ENCODE measurements at places on chromosomes 12 and 14.

DNA sequence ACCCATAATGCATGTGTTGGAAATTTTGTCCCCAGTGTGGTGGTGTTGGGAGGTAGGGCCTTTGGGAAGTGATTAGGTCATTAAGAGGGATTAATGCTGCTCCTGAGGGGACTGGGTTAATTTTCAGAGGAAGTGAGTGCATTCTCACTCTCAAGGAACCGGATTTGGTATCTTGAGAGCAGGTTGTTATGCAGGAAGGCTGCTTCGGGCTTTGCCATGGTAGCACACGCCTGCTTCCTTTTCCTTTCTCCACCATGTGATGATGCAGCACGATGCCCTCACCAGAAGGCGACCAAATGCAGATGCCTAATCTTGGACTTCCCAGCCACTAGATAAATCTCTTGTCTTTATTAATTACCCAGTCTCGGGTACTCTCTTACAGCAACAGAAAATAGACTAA, 257.1 kb downstream of the SSPN start:
- no peak for DNase-seq

DNA sequence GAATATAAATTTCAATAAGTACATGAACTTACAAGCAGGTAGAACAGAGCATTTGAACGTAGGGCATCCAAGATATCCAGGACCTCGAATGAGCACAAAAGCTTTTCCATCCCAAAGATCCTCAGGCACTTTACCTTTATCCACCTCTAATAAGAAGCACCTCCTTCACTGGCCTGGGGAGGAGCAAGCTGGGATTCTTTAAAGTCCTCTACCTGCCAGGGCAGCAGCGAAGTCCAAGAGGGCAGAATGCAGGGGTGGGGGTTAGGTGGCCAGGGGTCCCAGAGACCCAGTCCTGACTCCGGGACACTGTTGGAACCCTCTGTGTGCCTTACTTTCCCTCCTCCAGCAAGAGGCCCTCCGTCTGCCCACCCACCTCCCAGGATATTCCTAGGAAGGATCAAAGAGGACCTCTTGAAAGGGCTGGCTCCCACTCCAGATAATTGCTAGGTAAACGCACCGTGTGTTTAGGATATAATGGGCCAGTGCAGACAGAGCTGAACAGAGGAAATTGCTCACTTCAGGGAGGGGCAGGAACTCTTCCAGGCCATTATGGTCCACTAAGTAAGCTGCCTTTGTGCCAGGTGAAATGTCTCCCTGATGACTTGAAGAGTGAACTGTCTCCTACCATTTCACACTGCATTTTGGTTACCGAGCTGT, 68.1 kb downstream of the TTC9 start:
- DNase-seq, result no peak

- peak; percentile 26 for DNase-seq
These were observed 880 bp upstream of the FLRT2 start for GRCh38 chr14:85528897-85529631.

DNA sequence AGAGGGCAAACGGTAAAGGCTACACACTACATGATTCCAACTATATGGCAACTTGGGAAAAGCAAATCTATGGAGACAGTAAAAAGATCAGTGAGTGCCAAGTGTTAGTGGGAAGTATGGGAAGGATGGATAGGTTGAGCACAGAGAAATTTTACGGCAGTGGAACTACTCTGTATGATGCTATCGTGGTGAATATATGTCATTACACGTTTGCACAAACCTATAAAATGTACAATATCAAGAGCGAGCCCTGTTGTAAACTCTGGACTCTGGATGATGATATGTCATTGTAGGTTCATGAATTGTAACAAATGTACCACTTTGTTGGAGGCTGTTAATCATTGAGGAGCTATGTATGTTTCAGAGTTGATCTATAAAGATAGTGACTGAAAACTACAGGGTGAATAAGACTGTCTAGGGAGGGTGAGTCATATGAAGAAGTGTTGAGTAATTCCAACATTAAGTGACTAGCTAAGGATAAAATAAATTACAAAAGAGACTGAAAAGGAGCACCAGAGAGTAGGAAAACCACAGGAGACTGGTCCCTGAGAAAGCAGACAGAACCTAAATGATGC, 349.2 kb upstream of the LMO3 start:
- no peak for DNase-seq

GRCh38 chr14:55107766-55108554, 21.1 kb upstream of the LGALS3 start:
- DNase-seq, result peak; percentile 54

GRCh38 chr12:3020850-3021435, 56.2 kb upstream of the TSPAN9 start:
- DNase-seq, result no peak

DNA sequence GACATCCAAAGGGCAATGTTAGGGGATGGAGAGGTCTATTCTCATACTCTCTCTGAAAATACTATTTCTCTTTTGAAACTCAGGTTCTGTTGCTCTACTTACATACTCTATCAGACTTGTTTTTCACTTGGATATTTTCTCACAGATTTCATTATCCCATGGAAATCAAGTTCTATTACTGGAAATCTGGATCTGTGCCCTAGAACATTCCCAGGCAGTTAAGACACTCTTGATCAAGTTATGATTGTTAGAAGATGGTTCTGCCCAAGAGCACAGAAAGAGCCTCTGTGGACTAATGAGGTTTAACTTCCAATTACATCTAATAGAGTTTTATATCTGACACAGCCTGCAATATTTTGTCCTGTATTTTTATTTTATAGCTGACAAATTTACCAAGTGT, 591.0 kb upstream of the ATP2B1 start:
- no peak for DNase-seq

DNA sequence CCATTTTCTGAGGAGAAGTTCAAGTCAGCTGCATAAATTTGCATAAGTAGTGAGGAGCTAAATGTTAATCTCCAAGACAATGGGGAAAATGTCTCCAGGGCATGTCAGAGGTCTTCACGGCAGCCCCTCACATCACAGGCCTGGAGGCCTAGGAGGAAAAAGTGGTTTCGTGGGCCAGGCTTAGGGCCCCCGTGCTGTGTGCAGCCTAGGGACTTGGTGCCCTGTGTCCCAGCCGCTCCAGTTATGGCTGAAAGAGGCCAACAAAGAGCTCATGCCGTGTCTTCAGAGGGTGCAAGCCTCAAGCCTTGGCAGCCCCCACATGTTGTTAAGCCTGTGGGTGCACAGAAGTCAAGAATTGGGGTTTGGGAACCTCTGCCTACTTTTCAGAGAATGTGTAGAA, 41.9 kb upstream of the RD3L start:
- DNase-seq, result no peak

DNA sequence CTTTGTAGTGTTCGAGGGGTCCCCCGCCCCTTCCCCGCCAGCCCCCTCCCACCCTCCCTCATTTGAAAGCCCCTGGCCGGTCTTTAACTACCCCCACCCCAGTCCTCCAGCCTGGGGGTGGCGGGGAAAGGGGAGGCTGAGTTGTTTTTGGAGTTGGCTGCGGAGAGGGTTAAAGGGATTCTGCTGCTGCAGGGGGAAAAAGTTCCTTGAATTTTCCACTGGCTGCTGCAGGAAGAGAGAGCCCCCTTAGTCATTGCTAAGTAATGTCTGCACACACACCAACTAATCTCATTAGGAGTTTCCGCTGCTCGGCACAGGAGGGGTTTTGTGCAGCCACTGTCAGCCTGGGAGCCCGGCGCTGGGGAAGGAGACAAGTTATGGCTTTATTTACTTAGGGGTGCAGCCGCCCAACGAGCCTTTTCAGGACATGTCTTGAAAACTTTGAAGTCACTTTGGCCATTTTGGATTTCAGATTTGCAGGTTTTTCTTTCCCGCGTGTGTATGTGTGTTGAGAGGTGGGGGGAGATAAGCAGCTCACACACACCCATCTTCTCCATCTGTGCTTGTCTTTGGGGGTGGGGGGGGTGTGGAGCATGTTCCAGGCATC, 1.8 kb downstream of the ELK3 start:
- DNase-seq, result no peak

DNA sequence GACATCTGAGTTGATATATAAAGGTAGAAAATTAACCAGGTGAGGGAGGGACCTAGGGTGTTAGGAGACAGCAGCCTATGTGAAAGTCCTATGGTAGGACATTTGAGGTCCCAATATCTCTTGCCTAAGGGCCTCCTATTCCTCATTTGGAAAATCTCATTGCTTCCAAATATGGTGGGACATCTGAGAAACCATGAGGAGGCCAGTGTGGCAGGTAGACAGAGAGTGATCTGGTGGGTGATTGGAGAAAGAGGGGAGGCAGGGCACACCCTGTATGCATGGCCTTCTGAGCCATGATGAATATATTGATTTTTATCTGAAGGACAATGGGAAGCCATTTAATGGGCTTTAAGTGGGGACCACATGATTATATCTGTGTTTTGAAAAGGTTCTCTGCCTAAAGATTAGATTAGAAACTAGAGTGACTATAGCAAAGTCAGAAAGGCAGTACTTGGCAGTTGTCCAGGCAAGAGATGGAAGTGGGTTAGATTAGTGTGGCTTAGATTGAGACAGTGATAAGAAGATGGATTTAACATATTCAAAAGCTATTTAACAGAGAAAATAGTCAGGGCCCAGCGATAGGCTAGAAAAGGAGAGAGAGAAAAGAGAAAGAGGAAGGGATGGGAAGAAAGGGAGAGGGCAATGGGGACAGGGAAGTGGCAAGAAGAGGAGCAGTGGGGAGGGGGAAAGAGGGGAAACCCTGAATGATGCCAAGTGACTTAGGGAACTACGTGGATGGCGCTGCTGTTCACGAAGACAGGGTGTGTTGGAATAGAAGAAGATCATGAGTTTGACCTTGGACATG, 237.2 kb upstream of the SRRM4 start:
- DNase-seq, result no peak

GRCh38 chr12:1328391-1328790, 266.0 kb downstream of the FBXL14 start:
- DNase-seq, result no peak

- no peak for DNase-seq
These were observed 142.2 kb upstream of the DDHD1 start for GRCh38 chr14:53295372-53295771.

DNA sequence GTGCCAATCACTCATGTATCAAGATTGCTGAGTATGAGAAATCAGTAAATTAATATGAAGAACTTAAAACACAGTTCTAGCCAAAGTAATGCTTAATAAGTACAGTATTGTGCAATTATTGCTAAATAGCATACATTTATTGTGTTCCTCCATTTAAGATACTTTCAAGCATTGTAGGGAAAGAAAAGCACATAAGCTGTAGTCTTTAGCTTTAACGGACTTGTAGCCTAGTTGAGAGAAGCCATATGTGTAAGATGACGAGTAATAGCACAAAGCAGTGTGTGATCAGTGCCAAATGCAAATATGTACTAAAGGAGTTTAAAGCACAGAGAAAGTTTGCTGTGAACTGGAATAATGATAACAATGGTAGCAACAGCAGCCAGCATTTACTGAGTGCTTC, 38.1 kb downstream of the ETV6 start:
- no peak for DNase-seq

DNA sequence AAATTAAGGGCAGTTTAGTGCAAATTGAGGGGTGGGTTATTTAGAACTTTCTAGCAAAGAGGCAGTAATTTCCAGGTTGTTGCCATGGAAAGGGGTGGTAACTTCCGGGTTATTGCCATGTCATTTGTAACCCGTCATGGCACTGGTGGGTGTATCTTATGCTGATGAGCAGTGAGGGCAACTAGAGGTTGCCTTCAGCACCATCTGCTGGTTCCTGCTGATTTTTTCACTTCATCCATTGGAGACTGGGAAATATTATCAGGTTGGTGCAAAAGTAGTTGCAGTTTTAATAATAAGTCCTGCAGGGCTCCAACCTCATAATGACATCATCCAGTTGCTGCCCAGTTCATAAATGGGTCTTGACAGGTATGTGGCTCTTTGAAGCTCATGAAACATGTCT, 24.4 kb upstream of the SERPINA4 start:
- no peak for DNase-seq

- no peak for DNase-seq
These were observed 34.0 kb upstream of the NFYB start for GRCh38 chr12:104171785-104172569.

GRCh38 chr12:1282670-1283315, 291.8 kb downstream of the ERC1 start:
- peak; percentile 80 for DNase-seq

DNA sequence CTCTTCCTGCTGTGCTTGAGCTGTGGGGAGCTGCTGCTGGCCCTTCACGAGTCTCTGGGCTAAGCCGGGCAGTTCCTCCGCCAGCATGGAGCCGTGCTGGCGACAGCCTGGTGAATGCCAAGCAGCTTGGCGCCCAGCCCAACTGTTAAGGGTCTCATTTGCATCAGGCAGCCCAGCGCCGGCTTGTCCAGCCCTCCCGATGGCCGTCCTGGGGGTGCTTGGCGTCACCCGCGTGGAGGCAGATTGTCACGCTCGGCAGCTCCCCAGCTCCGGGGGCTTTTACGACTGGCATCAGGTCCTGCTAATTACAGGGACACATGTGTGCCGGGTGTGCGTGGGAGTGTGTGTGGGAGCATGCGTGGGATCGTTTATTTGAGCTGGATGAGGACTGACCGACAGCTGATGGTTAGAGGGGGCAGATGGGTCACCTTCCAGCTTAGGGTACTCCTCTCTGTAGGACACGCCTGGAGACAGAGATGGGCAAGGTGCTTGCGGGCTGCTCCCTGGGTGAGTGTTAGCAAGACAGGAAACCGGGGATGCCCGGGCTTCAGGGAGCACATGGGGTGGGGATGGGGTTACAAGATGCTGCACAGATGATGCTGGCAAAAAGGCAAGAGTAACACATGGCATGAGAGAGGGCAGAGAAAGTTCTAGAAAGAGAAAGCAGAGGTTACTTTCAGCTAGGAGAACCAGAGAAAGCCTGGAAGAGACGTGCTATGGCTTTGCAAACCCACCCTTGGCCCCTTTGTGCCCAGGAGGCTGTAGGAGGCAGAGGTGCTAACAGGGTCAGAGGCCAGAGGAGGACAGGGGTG, 64.1 kb downstream of the KIF26A start:
- peak; percentile 70 for DNase-seq
